ENCODE measurements at places on chromosomes 13 and 19. TPM values are rescaled to one million over a fixed set of nuclear protein-coding genes. Genes with fewer than 3 reads are reported as not detected.

Gene MIA
- not detected for total RNA-seq

Gene ZNF571
- total RNA-seq, result 1.1 TPM

Gene CYP4F3
- total RNA-seq, result not detected

GRCh38 chr13:76226941-76227340 is 590.8 kb downstream of the LMO7 start:
- no peak for DNase-seq

- no peak for DNase-seq
Measured at GRCh38 chr13:101811284-101811839, 358.9 kb downstream of the ITGBL1 start.

DNA sequence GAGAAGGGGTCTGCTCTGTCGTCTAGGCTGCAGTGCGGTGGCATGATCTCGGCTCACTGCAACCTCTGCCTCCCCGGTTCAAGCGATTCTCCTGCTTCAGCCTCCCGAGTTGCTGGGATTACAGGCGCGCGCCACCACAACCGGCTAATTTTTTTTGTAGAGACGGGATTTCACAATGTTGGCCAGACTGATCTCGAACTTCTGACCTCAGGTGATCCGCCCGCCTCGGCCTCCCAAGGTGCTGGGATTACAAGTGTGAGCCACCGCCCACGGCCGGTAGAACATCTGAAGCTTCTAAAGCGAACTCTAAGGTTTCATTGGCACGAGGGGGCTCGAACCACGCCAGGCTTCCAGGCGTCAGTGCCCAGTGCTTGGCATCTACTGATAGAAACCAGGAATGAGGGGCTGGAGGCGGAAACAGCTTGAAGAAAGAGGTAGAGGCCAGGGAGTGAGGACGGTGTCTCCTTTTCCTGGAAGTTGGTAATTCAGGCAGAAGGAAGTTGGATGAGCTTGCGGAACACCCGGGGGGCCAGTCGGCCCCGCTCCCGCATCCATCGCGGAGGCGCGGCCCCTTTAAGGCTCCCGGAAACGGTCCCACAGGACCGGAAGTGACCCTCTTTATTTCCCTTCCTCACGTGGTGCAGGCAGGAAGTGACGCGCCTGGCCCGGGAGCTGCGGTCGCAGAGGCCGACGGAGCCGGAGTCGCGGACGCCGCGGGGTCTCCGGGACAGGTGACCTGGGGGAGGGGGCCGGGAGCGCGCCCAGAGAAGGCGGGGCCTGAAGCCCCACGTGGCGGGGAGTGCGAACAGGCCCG is at the start of gene CCDC9:
CCDC9 (plus strand) TSS at position 647 of the 814 bp plus-strand sequence. CDS start 1,876 bp downstream, outside the sequence.
- peak; percentile 95 for DNase-seq

DNA sequence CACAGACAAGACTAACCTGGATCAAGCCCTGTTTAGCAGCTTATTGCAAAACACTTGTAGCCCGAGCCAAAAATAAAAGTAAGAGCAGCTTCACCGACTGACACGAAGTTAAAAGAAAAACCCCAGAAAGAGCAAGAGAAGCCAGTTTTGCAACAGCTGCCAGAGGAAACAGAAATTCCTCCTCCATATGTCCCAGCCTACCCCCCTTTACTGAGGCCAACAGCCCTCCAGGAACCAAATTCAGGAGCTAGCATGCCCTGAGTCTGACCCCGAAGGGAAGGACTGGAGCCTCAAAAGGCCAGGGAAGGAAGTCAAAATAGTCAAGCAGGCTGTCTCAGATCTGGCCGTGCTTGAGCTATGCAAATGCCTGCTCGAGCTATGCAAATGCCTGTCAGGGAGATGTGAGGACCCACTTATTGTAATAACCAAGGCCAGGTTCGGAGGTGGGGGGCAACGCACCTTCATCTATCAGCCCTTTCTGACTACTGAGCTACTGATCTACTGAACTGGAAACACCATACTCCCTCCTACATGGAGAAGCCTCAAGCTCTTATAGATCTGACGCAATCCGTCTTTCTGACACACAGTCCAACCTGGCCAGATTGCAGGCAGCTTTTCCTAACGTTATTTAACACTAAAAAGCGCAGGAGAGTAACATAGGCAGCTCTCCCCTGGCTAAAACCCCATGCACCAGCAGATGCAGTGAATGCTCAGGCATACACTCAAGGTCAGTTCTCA is 6.7 kb downstream of the SIGLEC11 start:
- DNase-seq, result peak; percentile 25

- no peak for DNase-seq
Measured at GRCh38 chr19:8212212-8212611, 3.0 kb downstream of the CERS4 start.

DNA sequence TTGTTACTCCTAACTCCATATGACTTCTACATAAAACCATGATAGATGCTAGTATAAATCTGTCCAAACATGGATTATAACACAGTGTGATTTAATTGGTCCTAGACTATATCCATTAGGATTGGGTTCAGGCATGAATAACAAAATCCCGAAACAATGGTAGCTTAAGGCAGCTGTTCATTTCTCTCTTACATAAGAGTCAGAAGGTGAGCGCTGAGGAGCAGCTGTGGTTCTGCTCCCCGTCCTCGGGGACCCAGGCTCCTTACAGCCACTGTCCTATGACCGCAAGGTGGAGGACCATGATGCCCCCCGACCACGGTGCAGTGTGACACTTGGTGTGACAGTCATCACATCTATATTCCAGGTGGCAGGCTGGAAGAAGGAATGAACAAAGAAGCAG is 145.8 kb downstream of the SLC7A1 start:
- DNase-seq, result no peak

DNA sequence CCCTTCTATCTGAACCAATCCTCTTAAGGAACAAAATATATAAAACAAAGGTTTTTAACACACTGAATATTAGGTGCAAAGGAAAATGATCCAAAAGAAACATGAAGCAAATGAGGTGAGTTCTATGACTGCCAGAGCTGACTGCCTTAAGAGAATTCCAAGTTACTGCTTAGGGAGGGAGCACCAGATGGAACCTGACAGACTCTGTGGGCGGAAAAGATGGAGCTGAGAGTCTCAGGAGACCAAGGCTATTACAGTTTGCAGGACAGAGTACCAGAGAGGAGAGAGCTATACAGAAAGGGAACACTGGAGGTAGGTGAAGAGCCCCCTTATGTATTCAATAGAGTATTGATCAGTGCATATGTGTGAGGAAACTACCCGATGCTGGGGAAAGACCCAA is 87.2 kb downstream of the B3GLCT start:
- DNase-seq, result no peak

GRCh38 chr13:72808917-72809500 is 27.1 kb downstream of the PIBF1 start:
- peak; percentile 36 for DNase-seq

DNA sequence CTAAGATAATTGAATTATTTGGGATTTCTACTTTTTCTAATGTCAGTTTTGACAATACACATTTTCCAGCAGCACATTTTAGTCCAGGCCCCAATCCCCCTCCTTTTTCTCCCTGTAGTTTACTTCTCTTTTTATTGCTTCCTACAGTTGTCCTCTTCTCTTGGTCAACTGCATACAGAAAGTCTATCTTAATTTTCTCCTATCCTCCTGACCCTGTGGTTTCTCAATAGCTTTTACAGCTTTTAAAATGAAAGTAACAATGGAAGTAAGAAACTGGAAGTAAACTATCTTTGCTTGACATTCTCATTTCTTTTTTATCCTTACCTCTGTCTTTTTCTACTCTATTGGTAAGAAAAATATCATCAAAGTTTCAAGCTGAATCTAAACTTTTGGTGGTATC is 106.5 kb upstream of the OXGR1 start:
- no peak for DNase-seq

GRCh38 chr13:67950603-67951002 is 720.5 kb upstream of the PCDH9 start:
- DNase-seq, result no peak

- DNase-seq, result no peak
Measured at GRCh38 chr19:6032381-6032780, 54.4 kb upstream of the RANBP3 start.

- DNase-seq, result peak; percentile 80
Measured at GRCh38 chr19:1847684-1848398, 442 bp downstream of the REXO1 start.

GRCh38 chr13:78836238-78836784 is 177.4 kb upstream of the OBI1 start:
- DNase-seq, result no peak

GRCh38 chr19:52734331-52734892 is 432 bp downstream of the ZNF611 start:
- DNase-seq, result peak; percentile 18

DNA sequence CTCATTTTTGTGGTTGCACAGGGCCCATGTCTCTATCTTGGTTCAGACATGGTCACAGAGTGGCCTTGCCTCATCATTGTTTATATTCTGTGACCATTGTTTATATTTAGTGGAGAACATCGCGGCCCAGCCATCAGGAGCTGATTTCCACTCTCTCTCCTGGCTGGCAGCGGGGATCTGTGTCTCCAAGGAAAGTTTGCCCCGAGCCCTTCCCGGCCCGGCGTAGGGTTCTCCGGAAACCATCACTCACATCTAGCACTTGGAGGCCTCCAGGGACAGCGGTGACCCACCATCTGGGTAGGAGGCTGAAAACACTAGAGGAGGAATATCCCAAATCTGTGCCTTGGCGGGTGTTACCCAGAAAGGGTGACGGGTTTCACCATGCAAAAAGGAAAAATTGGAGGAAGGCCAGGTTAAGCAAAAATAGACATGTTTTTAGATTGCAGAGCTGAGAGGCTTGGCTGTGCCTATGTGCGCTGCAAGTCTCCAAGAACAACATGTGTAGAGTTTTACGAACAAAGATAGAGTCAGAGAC is 726 bp upstream of the ZNF358 start:
- no peak for DNase-seq

DNA sequence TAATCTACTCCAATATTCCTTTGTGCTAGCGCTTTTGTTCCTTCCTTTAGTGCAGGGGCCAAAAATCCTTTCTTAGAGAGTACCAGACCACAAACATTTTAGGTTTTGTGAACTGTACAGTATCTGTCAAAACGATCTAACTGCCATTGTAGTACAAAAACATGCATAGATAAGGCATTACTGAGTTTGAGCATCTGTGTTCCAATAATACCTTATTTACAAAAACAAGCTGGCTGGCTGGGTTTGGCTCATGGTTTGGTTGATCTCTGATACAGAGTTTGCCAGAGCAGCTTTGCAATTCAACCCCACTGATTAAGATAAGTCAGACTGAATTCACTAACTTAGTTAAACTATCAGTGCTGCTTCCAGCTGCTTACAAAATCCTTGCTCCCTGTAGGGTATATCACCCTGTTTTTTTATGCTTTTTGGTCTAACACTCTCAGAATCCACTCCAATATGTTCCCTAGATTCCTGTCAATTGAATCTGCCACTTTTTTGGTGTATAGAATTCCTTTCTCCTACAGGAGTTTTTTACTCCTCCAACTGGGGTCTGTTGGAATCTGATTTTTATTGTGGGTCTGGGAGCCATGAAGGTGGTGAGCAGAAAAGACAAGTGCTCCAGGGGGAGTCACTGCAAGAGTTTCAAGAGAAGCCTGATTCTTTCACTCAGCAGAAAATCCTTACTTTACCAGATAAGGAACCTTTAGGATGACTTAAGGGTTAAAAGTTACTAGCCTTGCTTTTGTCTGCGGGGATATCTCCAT is 1399.4 kb downstream of the EFNB2 start:
- no peak for DNase-seq

DNA sequence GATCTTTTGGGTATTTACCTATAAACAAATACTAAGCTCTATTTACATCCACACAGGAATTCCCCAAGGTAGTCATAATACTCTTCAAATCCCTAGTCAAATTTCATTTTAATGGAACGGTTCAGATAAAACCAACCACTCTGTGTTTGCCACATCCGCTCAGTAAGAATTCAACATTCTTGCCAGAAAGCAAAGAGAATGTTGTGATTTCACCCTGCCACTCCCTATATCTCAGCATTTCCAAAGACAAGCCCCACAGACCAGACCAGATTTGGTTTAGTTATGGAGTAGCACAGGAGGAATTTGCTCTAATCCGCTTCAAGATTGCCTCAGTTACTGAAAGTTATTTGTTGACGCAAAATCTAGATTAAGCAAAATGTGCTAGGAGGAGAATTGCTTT is 105.6 kb upstream of the SERP2 start:
- no peak for DNase-seq
